ENCODE measurements at places on chromosomes 1 and 21.

GRCh38 chr1:7811476-7811875, 27.4 kb downstream of the PER3 start:
- DNase-seq, result no peak

GRCh38 chr1:175219774-175220173, 27.2 kb upstream of the KIAA0040 start:
- DNase-seq, result no peak

- DNase-seq, result no peak
Measured at GRCh38 chr1:201115390-201115937, 3.2 kb upstream of the CACNA1S start.

DNA sequence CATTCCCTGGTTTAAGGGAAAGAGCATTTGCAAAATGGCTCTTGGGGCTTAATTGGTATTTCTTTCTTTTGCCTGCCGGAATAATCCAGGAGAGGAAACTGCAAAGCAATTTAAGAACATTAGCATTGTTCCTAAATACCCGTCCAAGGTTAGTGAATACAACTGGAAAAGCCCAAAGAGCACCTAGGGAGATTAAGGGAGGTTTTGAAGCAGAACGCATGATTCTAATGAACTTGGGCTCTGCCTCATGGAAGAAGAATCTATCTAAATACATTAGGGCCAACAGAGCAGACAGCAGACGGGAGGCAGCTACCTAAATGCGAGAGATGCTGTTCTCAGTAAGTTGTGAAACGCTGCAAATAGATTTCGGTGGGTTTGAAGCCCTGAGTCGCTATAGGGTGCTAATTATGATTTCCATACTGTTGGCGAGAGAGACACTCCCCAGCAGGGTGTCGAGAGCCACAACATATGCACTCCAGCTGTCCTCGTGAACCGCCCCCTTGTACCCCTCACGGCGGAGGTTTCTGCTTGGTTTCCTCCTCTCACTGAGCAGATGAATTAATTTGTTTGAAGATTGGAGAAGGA, 326.7 kb upstream of the CAMK1G start:
- DNase-seq, result no peak

GRCh38 chr1:218775501-218776021, 398.1 kb upstream of the LYPLAL1 start:
- DNase-seq, result no peak

GRCh38 chr21:35323947-35324346, 274.8 kb upstream of the RUNX1 start:
- DNase-seq, result no peak

- DNase-seq, result no peak
Measured at GRCh38 chr1:48196237-48196636, 26.3 kb upstream of the SLC5A9 start.

DNA sequence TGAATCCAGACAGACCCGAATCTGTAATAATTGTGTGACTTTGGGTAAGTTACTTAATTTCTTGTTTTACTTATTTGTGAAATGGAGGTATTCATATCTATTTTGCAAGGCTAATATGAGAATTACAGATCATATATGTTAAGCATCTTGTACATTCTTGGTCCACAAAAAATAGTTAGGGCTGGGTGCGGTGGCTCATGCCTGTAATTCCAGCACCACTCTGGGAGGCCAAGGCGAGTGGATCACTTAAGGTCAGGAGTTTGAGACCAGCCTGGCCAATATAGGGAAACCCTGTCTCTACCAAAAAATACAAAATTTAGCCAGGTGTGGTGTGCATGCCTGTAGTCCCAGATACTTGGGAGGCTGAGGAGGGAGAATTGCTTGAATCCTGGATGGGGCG, 22.9 kb upstream of the KCNA3 start:
- no peak for DNase-seq
